HCT116 (cell line): ENCODE measurements at places on chromosomes 3 and 15.

- no peaks in the 10 kb centered on the region for H3K27me3 ChIP-seq
- no peaks in the 10 kb centered on the region for H3K36me3 ChIP-seq
- H3K4me1 ChIP-seq, result peaks cover 59% of the 10 kb centered on the region
- DNase-seq, result peak; percentile 84
These were observed 224.1 kb upstream of the TPRG1 start for GRCh38 chr3:188947401-188948280.

- H3K27ac ChIP-seq, result no peak overlapping the region
- no peaks in the 10 kb centered on the region for H3K4me1 ChIP-seq
- DNase-seq, result no peak
These were observed 10.7 kb downstream of the RBM15B start for GRCh38 chr3:51401735-51402134.

GRCh38 chr15:50251638-50252182, 13.8 kb downstream of the HDC start:
- DNase-seq, result no peak
- peaks cover 7% of the 10 kb centered on the region for H3K4me1 ChIP-seq
- no peak overlapping the region for H3K27ac ChIP-seq
- H3K4me3 ChIP-seq, result no peak overlapping the region
- H3K36me3 ChIP-seq, result no peaks in the 10 kb centered on the region

DNA sequence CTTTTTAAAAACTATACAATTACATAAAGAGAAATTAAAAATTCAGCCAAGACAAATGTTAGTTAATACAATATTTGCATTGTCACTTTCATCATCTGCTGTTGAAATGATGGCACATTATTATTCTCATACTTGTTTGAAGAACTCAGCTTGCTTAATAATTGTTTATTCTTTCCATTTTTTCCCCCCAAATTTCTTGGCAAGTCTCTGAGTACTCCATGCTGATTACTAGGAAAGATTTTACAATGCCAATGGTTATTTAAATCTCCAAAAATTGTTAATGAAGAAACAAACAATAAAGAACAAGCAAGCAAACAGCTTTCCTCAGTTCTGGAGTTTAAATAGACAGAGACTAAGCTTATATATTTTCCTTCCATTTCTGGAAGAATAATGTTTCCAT, 15.1 kb upstream of the STXBP5L start:
- no peak overlapping the region for H3K27ac ChIP-seq
- no peak overlapping the region for H3K4me3 ChIP-seq
- H3K27me3 ChIP-seq, result no peaks in the 10 kb centered on the region
- H3K4me1 ChIP-seq, result peaks cover 11% of the 10 kb centered on the region
- no peak for DNase-seq

DNA sequence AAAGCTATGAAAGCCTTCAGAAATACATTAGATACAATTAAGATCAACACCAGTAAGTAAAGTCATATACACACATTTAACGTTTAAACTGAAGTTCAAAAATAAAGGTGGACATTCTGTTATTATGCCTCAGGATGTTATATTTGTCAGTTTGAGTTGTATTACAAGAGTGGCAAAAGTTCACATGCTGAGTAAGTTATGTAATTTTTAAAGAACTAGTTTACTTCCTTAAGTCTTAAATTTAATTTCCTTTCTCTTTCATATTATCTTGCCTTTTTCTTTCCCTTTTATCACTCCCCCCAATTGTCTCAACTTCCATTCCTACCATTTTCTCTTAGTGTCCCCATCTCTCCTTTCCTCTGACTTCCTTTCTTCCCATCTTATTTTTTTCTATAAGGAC, 4.9 kb upstream of the GPR87 start:
- H3K4me1 ChIP-seq, result peaks cover 25% of the 10 kb centered on the region
- H3K27me3 ChIP-seq, result no peaks in the 10 kb centered on the region
- no peak overlapping the region for H3K27ac ChIP-seq
- H3K36me3 ChIP-seq, result no peaks in the 10 kb centered on the region

DNA sequence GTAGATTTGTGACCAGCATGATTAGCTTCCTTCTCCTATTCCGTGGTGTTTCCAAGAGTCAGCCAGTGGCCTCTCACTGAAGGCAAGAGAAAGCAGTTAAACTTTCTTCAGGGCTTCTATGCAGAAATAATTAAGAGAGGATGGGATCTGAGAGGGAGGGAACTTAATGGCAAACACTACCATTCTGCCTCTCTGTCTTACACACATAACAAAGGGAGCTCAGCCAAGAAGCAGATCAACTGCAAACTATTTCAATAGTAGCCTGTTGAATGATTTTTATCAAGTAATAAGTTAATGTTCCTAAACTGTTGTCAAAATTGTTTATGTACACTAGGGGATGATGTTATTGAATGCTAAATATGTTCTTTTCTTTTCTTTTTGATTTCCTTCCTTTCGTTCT, 11.8 kb downstream of the OXSR1 start:
- no peaks in the 10 kb centered on the region for H3K27me3 ChIP-seq
- peaks cover 12% of the 10 kb centered on the region; the same call in 1 of the 2 replicates for H3K4me1 ChIP-seq
- no peak overlapping the region for H3K27ac ChIP-seq

- no peaks in the 10 kb centered on the region for H3K27me3 ChIP-seq
- H3K36me3 ChIP-seq, result no peaks in the 10 kb centered on the region
- no peaks in the 10 kb centered on the region for H3K4me1 ChIP-seq
- no peak for DNase-seq
- no peak overlapping the region for H3K4me3 ChIP-seq
These were observed 14.5 kb downstream of the GOLIM4 start for GRCh38 chr3:168081171-168081771.

DNA sequence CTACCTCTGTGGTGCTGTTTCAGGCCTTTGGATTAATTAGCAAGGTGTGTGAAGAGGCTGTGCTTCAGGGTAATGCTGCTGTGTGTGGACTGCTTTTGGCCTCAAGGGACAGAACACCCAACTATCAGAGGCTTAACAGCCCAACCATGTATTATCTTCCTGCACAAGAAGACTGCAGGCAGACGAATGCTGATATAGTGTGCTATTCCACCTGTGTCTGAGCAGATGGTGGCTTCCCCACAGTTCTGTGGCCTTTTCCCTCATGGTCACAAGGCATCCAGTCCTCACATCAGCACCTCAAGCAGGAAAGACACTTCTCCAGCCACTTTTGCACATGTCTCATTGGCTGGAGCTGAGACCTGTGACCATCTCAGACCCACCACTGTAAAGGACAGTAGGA, 76.6 kb downstream of the CHCHD6 start:
- H3K4me1 ChIP-seq, result peaks cover 22% of the 10 kb centered on the region
- H3K36me3 ChIP-seq, result no peaks in the 10 kb centered on the region
- no peak for DNase-seq
- H3K27me3 ChIP-seq, result no peaks in the 10 kb centered on the region
- no peak overlapping the region for H3K27ac ChIP-seq

GRCh38 chr3:9251055-9251786, 1.8 kb upstream of the SRGAP3 start:
- H3K27me3 ChIP-seq, result no peaks in the 10 kb centered on the region
- H3K4me3 ChIP-seq, result no peak overlapping the region
- H3K4me1 ChIP-seq, result peaks cover 17% of the 10 kb centered on the region
- no peak for DNase-seq
- no peak overlapping the region for H3K27ac ChIP-seq
- H3K36me3 ChIP-seq, result no peaks in the 10 kb centered on the region

- peaks cover 30% of the 10 kb centered on the region for H3K4me1 ChIP-seq
- no peak overlapping the region for H3K4me3 ChIP-seq
- no peak overlapping the region for H3K27ac ChIP-seq
- H3K36me3 ChIP-seq, result no peaks in the 10 kb centered on the region
- no peaks in the 10 kb centered on the region for H3K27me3 ChIP-seq
These were observed 227.3 kb downstream of the ITPR1 start for GRCh38 chr3:4720316-4721075.

DNA sequence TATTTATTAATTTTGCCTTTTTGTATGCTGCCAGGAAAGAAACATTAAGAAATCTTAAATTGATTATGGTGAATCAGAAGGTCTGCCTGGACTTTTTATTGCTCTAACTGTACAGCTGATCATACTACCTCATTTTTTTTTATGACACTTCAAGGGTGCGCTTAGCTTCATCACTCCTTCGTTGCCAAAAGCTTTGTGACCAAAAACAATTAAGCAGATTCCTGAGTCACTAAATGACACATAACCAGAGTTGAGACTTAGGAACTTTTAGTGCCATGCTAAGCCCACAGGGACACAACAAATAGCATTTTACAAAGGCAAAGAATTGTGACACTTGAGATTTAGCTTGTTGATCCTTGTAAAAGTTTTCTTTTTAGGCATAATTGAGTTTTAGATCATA, 4.9 kb downstream of the ADIPOQ start:
- H3K27ac ChIP-seq, result no peak overlapping the region
- no peaks in the 10 kb centered on the region for H3K4me1 ChIP-seq
- no peaks in the 10 kb centered on the region for H3K36me3 ChIP-seq
- H3K4me3 ChIP-seq, result no peak overlapping the region
- no peak for DNase-seq
- H3K27me3 ChIP-seq, result peaks cover 25% of the 10 kb centered on the region

DNA sequence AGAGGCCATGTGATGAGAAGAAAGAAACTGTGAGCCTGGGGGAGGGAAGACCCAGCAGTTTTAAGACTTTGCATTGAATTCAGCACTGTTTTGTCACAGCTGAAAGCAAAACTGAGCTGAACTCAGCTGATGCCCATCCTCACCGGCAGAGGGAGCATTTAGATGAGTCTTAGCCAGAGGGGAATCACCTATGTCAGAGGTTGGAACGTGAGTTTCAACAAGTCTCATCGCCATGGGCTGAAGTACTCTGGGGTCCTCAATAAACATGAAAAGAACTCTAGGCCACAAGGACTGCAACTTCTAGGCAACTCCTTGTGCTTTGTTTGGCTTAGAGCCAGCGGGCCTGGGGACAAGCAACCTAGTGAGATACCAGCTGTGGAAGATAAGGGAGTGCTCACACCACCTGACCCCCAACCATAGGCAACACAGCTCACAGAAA, 324.5 kb downstream of the TBL1XR1 start:
- no peaks in the 10 kb centered on the region for H3K36me3 ChIP-seq
- H3K27me3 ChIP-seq, result no peaks in the 10 kb centered on the region
- DNase-seq, result peak; percentile 10
- H3K27ac ChIP-seq, result no peak overlapping the region

DNA sequence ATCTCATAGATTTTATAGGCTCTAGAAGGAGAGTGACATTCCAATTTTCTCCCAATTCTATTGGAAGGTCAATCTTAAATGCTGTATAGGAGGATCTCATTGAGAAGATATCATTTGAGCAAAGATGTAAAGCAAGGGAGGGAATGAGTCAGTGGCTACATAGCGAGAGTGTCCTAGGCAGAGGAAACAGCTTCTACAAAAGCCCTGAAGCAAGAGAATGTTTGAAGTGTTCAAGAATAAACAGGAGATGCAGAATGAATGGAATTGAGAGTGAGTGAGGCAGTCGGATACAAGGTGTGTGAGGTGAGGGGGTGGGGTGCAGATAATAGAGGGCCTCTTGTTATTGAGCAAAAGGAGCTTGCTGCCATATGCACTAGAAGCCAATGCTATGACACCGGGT, 545.9 kb downstream of the IGSF11 start:
- no peak overlapping the region for H3K4me3 ChIP-seq
- no peak for DNase-seq
- H3K27me3 ChIP-seq, result no peaks in the 10 kb centered on the region
- no peaks in the 10 kb centered on the region for H3K36me3 ChIP-seq
